ENCODE measurements at places on chromosomes 3 and 15.

GRCh38 chr3:139312959-139313358 lies 30.9 kb upstream of the MRPS22 start:
- DNase-seq = no peak

- no peak for DNase-seq
Measured at GRCh38 chr15:70478251-70478990, 284.9 kb downstream of the UACA start.

GRCh38 chr15:78364233-78364632 lies 24.1 kb downstream of the CRABP1 start:
- peak; percentile 28 for DNase-seq

GRCh38 chr15:87403973-87404372 lies 852.6 kb downstream of the NTRK3 start:
- no peak for DNase-seq
